ENCODE measurements at places on chromosomes 1 and 21. TPM values are rescaled to one million over a fixed set of nuclear protein-coding genes. Genes with fewer than 3 reads are reported as not detected.

- H3K27ac ChIP-seq = no peak overlapping the region
- H3K27me3 ChIP-seq = no peaks in the 10 kb centered on the region
- no peaks in the 10 kb centered on the region for H3K4me1 ChIP-seq
- DNase-seq = no peak
- no peaks in the 10 kb centered on the region for H3K36me3 ChIP-seq
- no peak overlapping the region for H3K4me3 ChIP-seq
Measured at GRCh38 chr21:36422279-36423098, 37.3 kb downstream of the CHAF1B start.

- H3K36me3 ChIP-seq = no peaks in the 10 kb centered on the region
- DNase-seq = no peak
- H3K27me3 ChIP-seq = no peaks in the 10 kb centered on the region
- no peak overlapping the region for H3K27ac ChIP-seq
Measured at GRCh38 chr1:224381880-224382548, 25.3 kb downstream of the CNIH4 start.

DNA sequence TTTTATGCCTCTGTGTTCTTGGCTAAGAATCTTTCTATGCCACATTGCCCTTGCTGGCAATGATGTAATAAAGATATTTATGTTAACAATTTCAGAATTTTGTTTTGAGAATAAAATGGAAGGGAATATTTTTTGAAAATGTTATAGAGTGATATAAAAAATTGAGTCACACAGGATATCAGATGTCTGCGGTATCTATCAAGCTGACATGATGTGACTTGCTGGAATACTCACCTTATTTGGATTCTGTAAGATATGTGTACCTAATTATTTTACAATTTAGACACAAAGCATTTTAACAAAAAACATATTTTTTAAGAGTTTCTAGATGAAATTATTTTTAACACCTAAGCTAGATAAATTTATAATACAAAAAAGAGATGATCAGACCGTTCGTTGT is 660.0 kb upstream of the B3GALT2 start:
- no peak overlapping the region for H3K4me3 ChIP-seq
- no peaks in the 10 kb centered on the region for H3K27me3 ChIP-seq
- no peak for DNase-seq
- no peaks in the 10 kb centered on the region for H3K36me3 ChIP-seq
- H3K27ac ChIP-seq = no peak overlapping the region

Gene RIMKLA
- total RNA-seq = 1.7 TPM

Gene ABCA4
- 2.1 TPM for total RNA-seq

Measured in Peyer's patch (tissue), 4 donors.